ENCODE measurements at places on chromosomes 6 and 20.

DNA sequence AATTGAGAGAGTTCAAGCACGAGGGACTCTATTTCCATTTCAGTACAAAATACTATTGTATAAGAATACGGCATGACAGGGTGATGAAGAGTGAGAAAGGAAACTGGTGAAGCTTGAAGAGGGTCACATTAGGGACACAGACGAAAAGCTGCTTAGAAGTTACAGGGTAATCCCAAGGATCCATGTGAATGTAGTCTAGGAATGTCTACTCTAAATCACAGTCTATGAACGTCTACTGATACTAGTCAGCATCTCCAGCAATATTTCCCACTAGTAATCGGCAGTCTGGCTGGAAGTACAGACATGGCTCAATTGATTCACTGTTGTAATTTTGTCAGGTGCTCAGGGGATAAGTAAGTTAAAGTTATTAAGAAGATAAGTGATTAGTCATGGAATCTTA, 156.4 kb downstream of the ASCC3 start:
- no peak for DNase-seq

DNA sequence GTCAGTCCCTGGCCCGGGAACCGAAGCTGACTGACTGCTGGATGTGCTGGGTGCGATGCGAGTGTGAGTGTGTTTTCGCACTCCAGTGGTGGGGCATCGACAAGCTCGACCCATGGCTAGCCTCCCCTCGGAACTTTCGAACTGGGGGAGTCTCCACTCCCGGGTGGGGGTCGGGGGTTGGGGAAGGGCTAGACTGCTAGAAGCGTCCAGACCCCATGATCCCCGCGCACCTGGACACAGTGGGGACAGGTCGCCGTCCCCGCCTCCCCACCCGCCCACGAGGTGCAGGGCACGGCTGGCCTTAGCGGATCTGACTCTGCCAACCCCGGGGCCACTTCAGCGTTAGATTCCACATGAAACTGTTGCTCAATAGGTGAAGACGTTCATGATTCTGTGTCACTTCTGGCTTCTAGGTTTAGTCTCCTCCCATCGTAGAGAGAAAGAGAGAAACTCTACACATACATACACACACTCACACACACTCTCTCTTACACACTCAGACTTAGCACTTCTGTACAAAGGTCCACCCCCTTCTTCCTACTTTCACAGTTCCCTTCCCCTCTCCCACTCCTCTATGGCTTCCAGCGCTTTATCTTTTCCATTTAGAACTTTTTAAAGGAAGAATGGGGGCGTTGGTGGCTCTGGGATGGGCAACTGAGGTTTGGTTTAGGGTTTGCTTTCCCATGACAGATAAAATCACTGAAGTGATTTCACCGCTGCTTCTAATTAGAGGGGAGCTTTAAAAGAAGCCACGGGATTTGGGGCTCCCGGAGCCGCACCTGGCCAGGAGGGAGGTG, 5.1 kb upstream of the TFAP2A start:
- no peak for DNase-seq

DNA sequence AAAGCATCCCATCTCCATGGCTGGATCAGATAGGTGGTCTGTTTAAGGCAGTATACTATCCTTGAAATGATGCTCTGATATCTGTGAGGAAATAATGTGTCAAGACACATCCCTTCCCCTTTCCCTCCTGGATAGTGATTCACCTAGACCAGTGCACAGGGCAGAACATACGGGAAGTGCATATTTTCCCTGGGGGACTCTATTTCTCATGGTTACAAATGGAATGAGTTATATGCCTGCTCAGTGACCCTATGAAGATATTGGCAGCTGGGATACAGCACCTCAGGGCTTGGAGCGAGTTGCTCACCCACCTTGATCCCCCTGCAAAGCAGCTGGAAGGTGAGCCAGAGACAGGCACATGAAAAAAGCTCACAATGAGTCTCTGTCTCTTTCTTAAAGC, 67.5 kb upstream of the PRL start:
- no peak for DNase-seq

DNA sequence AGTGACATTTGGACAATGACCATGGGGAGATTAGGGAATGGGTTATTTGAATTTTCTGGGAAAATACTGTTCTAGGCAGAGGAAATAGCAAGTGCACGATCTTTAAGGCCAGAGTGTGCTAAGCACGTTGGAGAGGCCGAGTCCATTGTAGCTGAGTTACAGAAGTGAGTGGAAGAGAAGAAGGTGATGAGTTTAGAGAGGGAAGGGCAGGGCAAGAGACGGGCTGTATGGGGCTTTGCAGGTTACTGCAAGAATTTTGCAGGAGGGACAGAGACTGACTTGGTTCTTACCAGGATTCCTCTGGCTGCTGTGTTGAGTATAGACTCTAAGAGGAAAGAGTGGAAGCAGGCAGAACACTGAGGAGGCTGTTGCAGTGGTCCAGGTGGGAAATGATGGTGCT, 1.1 kb upstream of the NCOA3 start:
- DNase-seq, result no peak

GRCh38 chr6:79694623-79695343, 63.7 kb downstream of the SH3BGRL2 start:
- no peak for DNase-seq

GRCh38 chr6:133062696-133063306, 178.4 kb upstream of the EYA4 start:
- DNase-seq, result no peak

DNA sequence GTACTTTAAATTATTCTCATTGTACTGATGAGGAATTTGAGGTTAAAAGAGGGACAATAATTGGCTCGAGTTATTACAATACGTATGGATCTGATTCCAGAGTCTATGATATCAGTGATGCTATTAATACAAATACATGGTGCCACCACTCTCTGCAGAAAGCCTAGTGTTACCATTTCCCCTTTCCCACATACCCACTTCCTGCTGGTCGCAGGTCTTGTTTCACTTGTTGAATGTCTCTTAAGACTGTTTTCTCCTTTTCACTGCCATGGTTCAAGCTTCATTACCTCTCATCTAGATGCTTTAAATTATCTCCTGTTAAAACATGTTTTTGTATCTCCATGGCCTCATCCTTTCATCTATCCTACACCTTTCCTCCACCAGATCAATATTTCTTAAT, 62.0 kb downstream of the FHL5 start:
- DNase-seq, result no peak

- DNase-seq, result no peak
Measured at GRCh38 chr6:145271040-145271439, 464.3 kb downstream of the EPM2A start.

DNA sequence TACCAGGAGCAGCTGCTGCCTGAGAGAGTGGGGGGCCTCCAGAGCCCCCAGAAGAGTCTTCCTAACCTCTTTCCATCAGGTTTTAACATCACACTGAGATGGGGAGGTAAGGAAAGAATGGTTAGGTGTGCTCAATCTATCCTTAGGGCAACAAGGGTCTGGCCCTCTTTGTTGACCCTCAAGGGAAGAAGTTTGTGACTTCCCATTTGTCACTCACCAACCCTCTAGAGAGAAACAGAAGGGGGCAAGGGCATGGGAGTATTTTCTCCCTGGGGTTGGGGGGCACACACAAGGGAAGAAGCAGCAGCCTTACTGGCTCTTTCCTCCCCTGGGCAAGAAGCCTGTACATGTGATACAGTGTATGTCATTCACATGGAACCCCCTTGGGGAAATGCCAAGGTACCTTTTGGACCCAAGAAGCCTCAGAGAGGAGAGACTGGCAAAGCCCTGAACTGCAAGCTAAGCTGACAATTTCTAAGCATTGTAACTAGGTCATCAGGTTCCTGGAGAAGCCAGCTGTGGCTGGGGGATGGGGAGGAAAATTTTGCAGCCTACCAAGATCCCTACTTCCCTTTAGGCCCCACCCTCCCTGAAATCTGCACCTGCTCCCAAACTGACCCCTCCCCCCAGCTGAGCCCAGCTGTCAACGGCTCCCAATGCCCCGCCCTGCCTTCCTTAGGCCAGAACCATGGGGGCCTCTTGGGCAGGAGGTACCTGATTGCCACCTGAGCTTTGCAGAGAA, 14.5 kb downstream of the BCL2L1 start:
- DNase-seq, result no peak

- no peak for DNase-seq
Measured at GRCh38 chr6:96420294-96420693, 101.3 kb upstream of the UFL1 start.

- DNase-seq, result no peak
Measured at GRCh38 chr6:22980446-22980845, 411.1 kb downstream of the HDGFL1 start.

DNA sequence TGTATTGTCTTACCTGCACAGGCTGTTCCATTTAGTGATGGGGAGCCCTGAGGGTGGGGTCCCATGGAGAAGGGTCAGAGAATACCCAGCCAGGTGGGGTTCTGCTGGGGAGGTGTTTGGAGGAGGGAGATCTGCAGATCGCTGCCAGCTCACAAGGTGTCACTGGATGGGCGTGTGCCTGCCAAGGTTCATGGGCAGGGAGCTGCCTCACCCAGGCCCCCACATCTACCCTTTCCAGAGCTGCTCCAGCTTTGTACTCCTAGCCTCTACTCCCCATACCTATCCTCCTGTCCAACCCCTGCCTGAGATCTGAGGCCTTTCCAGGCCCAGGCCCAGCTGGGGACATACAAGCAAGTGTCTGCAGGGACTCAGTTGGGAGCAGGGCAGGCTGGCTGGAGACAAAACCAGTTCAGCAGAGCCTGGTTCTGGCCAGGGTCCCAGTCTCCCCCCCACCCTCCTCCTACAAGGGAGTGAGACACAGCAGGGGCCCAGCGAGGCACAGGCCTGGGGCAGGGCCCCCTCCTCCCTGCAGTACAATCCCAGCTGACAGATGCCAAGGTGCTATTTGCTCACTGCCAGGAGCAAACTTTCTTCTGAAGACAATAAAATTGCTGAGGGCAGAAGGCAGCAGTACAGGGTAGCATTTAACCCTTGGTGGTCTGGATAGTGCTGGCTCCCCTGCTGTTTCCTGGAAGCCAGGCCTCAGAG, 19.7 kb downstream of the SPDEF start:
- no peak for DNase-seq

DNA sequence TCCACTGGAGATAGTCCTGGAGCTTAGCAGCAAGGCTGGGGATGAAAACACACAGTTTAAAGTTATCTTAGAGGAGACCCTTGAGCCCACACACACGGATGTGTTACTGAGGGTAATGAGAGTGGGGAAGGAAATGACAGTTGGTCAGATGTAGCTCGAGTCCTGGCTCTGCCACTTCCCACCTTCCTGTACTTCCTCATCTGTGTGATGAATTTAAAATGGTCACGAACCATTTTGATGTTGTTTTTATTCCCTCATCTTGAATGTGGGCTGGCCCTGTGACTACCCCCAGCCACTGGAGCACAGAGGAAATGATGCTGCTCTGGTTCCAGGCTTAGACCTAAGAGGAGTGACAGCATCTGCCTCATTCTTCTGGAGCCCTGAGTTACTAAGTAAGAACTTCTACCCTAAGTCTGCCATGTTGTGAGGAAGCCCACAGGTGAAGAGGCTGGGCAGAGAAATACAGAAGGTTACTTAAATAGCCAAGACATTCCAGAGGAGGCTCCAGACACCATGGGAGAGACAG, 141.2 kb downstream of the NRN1 start:
- no peak for DNase-seq

- no peak for DNase-seq
Measured at GRCh38 chr20:40602381-40602780, 86.7 kb downstream of the MAFB start.

DNA sequence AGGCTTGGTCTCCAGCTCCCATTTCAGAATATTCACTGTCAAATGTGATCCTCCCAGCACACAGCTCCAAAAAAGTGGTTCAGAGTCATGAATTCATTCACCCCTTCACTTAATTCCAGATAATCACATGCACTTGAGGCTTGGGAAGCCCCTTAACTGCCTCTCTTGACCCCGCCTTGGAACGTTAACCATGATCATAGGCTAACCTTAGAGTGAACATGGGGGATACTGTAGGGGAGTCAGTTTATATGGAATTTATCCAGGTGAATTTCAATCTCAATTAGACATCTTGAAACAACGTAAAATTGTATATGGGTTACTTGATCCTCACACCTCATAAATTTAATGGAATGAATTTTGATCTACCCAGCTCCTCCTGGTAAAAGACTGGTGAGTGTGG, 346.8 kb upstream of the ARID1B start:
- DNase-seq, result no peak

- DNase-seq, result no peak
Measured at GRCh38 chr20:3248993-3249347, 10.0 kb upstream of the SLC4A11 start.

Measured in stimulated activated CD4-positive, alpha-beta T cell treated with anti-CD3 and anti-CD28 coated beads, TNF-alpha, amount 100 ng/mL, for 1 hour (primary cell).